Amniotic epithelial cell (primary cell): ENCODE measurements at places on chromosomes 4 and X.
A peak's percentile ranks its signal among the peaks of the same experiment; 100 is the strongest.

GRCh38 chr4:7423801-7424552 is 10.8 kb downstream of the PSAPL1 start:
- no peak for DNase-seq

DNA sequence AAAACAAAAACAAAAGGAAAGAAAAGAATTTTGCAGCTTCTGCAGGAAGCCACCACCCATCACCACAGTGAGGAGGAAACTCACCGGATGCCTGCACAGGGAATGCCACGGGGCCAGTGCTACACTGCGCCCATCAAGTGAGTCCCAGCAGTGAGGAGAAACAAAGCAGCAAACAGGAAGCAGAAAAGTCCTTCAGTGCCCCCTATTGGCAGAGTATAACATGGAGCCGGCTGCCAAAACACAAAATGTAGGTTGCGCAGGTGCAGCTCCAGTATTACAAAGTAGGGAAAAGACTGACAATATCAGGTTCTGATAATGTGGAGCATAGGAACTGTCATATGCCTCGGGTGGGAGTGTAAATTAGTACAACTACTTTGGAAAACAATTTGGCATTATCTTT is 23.3 kb upstream of the SCML2 start:
- peak; percentile 13 for DNase-seq

DNA sequence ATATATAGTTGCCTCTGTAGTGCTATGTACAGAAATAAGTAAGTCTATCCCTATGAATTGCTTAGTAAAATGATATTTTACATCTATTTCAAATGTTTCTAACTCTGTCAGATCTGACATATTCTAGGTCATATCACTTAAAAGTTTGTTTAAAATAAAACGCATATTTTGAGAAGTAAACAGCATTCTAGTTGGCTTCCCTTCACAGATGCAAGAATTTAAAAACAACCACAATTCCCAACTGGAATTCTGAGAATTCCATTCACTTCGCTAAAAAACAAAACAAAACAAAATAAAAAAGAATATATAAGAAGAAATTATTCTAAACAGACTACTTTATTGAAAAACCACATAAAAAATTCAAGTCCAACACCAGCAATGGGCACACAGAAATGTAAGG is 126.0 kb downstream of the PPP3CA start:
- DNase-seq: peak; percentile 44

DNA sequence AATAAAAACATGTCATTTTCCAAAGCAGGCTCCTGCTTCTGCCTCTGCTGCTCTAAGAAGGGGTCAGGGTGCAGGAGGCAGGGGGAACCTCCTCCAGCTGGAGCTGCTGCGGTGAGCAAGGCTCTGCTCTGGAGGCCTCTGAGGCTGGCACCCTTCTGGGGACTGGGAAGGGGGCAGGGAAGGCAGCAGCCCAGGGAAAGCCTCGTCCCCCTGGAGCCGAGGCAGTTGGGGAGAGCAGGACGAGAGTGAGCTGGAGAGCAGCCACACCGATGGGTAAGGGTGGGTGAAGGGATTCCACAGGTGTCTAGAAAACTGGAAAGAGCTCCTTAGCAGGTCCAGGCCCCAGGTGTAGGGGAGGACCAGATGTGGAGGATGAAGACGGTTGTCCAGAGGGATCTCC is 2.0 kb upstream of the CTAG2 start:
- DNase-seq: no peak

GRCh38 chr4:8916351-8916885 is 44.8 kb upstream of the HMX1 start:
- DNase-seq: no peak

GRCh38 chr4:76950956-76951671 is 1.6 kb downstream of the SEPTIN11 start:
- DNase-seq: peak; percentile 42

DNA sequence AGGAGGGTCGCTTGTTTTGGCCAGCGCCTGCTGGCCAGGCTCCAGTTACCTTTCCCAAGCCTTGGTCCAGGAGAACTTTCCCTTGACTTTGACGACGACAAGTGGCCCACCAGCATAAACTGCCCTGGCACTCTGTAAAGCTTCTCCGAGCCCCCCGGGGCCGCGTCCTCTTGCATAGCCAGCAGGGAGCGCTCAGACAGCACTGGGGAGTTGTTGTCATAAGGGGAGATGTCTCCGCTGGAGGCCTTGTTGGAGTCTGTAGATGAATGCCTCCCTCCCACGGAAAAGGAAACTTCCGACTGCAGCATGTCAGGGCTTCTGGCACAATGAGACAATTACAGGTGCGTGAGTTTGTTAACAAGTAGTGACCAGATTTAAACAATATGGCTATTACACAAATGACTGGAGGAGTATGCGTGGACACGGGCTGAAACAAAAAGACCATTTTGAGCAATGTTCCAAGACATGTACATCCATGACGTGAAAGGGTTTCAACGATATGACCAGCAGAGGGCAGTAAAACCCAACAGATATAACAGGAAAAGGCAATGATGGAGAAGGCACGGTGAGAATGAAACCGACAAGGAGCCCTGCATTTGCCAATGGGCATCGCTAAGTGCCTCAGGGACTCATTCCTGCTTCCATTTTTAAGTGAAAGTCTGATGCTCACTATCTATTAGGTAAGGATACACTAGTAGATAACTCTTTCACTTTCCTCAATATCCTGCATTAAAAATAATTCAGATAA is 33.0 kb downstream of the HCCS start:
- DNase-seq: peak; percentile 65

DNA sequence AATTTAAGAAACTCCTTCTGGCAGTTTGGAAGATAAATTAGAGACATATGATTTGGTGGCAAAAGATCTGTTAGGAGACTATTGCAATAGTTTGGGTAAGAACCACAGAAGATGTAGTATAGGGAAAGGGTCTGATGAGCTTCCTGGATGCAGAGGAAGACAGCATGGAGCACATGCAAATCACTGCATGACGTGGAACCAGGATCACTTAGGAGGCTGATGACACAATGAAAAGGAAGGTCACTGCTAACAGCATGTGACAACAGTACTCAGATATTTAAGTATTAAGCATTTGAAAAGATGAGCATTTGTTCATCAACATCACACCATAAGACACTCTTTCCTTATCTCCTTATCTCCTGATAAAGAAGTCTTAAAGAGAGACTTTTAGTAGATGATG is 167.8 kb upstream of the LDB2 start:
- DNase-seq: no peak

DNA sequence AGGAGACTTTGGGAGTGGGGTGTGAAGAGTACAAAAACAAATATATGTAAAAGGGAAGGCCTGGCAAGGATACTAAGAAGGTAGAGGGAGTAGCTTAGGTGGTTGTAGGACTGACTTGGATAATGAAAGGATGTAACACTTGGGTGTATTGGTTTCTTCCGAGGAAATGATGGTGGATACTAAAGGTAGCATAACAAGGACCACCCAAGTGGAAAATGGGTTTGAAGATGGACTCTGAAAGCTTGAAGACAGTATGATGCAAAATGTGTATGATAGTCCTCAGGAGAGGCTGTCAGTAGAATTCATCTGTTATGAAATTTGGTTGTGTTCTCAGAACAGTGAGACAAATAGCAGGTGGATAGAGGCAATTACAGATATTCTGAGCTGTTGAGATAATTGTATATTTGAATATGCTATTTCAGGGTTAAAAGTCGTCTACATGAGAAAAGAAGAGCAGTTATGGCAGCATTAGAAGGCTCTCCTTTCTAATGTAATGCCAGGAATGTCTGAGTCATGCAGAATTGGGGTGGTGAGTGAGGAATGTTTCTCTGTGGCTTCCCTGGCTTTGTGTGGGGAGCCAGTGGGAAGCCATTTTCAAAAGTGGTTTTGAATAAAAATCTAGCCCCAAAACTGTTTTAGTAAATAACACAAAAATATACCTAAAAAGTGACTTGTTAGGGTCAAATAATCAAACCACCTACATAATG is 75.6 kb downstream of the FHIP1A start:
- peak; percentile 88 for DNase-seq

DNA sequence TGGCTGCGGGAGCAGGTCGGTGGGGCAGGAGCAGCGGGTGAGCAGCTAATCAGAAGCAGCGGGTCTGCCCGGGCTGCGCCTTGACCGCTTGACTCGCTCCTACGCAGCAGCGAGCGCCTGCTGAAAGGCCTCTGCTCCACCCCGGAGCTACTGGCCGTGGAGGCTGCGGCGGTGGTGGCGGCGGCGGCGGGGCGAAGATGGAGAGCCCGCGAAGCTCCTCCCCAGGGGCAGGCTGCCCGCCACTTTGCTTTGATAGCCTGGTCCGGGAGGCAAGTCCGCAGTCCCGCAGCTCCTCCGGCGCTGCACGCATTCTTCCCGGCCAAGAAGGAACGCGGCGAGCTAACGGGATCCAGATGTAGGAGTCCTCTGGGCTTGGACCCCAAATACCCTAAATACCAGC is 36.7 kb downstream of the PJA1 start:
- no peak for DNase-seq

DNA sequence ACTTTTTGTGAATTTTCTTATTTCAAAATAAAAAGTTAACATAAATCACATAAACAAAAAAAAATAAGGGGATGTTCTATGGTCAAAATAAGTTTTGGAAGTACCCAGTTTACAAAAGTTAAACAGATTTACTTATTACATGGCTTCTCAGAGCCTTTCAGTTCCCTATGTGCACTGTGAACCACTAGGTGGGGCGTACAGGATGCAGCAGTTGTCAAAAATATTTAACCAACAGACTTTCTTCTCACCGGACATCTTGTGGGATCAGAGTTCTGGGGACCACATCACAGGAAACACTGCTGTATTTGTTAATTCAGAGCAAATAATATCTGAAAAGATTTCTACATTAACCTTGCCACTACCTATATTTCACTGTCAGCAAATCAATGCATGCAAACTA is 74.1 kb downstream of the SMARCA1 start:
- no peak for DNase-seq

- peak; percentile 69 for DNase-seq
These were observed 236.9 kb downstream of the AR start for GRCh38 chrX:67780694-67781109.

- DNase-seq: no peak
These were observed 72.1 kb downstream of the IRF2 start for GRCh38 chr4:184402239-184402638.

GRCh38 chr4:105588252-105588651 is 35.8 kb downstream of the ARHGEF38 start:
- no peak for DNase-seq

GRCh38 chrX:20571611-20572010 is 304.9 kb upstream of the RPS6KA3 start:
- DNase-seq: peak; percentile 22

DNA sequence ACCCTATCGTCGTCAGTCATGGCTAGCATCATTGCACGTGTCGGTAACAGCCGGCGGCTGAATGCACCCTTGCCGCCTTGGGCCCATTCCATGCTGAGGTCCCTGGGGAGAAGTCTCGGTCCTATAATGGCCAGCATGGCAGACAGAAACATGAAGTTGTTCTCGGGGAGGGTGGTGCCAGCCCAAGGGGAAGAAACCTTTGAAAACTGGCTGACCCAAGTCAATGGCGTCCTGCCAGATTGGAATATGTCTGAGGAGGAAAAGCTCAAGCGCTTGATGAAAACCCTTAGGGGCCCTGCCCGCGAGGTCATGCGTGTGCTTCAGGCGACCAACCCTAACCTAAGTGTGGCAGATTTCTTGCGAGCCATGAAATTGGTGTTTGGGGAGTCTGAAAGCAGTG is 1.6 kb downstream of the ZCCHC12 start:
- DNase-seq: no peak

DNA sequence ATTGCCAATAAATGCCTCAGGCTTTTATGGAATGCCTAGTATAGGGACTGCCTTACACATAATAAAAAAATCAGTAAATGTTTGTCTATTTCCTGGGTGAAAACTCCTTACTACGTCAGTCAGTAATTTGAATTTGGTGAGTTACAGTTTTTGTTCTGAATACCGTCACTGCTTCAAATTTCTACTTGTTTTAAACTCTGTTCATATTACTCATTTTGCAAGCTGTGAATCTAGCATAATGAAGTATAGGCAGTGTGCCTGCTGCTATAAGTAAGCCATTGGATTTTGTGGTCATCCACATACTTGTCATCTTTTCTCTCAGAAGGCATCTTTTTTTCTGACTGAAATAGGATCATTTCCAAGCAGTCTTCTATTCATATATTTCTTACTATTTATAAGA is 43.1 kb downstream of the SYNPO2 start:
- DNase-seq: no peak
